SW 1271 (cell line): ENCODE measurements at places on chromosomes 3 and 15.

DNA sequence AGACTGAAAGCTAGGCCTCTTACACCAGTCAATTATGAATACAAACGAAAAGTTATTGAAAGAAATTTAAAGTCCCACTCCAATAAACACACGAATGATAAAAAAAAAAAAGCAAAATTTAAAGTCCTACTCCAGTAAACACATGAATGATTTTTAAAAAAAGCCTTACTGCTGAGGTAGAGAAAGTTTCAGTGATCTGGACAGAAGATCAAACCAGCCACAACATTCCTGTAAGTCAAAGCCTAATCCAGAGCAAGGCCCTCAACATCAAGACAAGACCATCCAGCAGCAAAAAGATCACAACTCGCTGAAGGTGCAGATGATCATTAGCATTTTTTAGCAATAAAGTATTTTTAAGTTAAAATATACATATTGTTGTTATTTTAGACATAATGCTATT, 95.6 kb upstream of the LIPC start:
- DNase-seq, result no peak

DNA sequence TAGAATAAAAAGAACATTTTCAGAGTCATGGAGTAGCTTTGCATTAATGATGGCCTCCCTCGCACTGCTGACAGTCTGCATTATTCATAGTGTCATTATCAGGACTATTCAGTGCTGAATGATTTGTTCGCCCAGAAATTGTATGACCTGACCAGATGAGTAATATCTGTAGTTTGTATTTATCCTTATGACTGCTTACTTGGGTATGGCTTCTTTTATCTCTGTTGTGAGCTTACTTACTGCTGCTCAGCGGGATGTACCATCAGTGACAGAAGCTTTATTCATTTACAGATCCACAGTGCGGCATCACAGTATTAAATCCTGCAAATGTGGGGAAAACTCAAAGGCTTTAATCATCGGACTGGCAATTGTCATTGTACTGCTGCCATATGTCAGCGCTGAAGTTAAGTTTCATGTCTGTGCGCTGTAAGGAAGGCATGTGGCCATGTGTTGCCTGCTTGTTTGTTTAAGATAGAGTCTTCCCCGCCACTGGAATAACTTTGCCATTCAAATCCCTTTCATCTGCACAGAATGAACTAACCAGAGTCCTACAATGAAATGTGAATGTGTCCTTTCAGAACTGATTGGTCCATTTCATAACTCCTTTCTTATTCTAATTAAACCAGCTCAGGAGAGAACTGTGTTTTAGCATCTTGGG, 262.2 kb downstream of the CHL1 start:
- no peak for DNase-seq

- DNase-seq, result no peak
Observed at GRCh38 chr3:159806412-159806811, 182.2 kb upstream of the IL12A start.

- DNase-seq, result no peak
Observed at GRCh38 chr15:67824197-67824968, 926 bp upstream of the SKOR1 start.

- DNase-seq, result peak; percentile 15
Observed at GRCh38 chr3:55885721-55886120, 398.6 kb upstream of the WNT5A start.

- no peak for DNase-seq
Observed at GRCh38 chr3:172839679-172840078, 89.2 kb downstream of the ECT2 start.

GRCh38 chr15:44790656-44791055, 54.3 kb downstream of the TRIM69 start:
- no peak for DNase-seq

GRCh38 chr3:194401346-194401745, 2.3 kb upstream of the GP5 start:
- no peak for DNase-seq

GRCh38 chr3:122987736-122988319, 39.7 kb downstream of the SEMA5B start:
- DNase-seq, result no peak

GRCh38 chr3:10570196-10570946, 65.0 kb upstream of the ATP2B2 start:
- DNase-seq, result no peak

GRCh38 chr15:38374556-38374955, 79.4 kb upstream of the FAM98B start:
- DNase-seq, result no peak

GRCh38 chr3:66803721-66804695, 194.1 kb upstream of the KBTBD8 start:
- no peak for DNase-seq

DNA sequence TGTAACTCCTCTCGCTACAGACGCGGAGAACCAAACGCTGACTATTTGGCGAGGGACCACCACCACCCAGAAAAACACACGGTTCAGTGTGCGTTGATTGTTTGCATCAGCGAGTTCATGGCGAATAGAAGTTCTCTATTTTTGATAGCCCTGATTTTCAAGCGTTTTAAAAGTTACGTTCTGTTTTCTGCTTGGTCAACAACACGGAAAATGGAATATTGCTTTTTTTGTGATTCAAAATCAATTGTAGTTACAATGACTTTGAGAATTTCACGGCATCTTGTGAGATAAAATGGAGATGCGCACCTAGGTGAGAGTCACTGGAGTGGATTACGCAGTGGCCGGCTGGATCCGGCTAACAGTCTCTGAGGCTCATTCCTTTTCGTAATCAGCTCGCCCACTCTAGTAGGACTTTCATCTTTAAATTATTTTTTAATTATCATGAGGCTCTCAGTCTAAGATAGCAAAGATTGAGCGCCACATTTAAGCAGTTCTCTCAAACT, 54.8 kb downstream of the CCDC54 start:
- no peak for DNase-seq

DNA sequence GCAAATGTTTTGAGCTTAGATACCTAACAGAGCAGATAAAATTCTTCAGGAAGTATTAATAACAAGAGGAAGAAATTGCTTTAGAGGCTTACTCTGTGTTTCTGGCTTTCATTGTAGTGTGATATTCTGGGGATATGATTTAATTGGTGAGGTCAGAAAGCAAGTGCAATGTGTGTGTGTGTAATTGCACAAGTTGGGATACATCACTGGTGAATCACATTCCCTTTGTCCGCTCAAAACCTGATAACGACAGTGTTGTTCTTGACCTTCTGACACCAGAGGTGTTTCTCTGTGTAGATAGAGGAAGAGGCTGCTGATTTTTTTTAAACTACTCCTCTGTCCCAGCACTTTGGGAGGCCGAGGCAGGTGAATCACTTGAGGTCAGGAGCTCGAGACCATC, 161.1 kb downstream of the CACNA2D3 start:
- DNase-seq, result no peak

GRCh38 chr15:54033869-54034458, 55.7 kb downstream of the UNC13C start:
- no peak for DNase-seq

- DNase-seq, result no peak
Observed at GRCh38 chr3:167146911-167147310, 233.2 kb downstream of the ZBBX start.

GRCh38 chr3:178042376-178042775, 493.9 kb upstream of the KCNMB2 start:
- no peak for DNase-seq
